ENCODE measurements at places on chromosomes 4 and X.

DNA sequence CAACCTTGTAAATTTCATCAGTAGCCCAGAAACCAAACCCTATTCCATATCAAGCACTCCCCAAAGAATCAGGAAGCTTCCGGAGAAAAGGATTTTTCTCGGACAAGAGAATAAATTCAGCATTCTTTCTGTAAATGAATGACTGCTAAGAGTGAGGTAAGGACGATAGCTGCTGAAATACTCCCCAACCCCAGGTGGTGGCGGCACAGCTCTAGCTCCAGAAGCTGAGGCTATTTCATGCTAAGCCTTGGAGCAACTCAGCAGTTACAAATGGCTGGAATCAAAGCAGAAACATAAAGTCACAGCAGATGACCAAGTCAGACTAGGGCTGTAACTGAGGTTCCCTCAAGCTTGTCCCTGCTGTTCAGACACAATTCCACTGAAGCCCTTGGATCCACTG, 13.9 kb upstream of the PCDH19 start:
- no peak for DNase-seq

GRCh38 chr4:129926936-129927335, 831.0 kb downstream of the C4orf33 start:
- no peak for DNase-seq

- no peak for DNase-seq
Observed at GRCh38 chrX:118729042-118729652, 1.7 kb downstream of the IL13RA1 start.

- DNase-seq, result no peak
Observed at GRCh38 chr4:68906780-68907137, 44.8 kb downstream of the UGT2A3 start.

DNA sequence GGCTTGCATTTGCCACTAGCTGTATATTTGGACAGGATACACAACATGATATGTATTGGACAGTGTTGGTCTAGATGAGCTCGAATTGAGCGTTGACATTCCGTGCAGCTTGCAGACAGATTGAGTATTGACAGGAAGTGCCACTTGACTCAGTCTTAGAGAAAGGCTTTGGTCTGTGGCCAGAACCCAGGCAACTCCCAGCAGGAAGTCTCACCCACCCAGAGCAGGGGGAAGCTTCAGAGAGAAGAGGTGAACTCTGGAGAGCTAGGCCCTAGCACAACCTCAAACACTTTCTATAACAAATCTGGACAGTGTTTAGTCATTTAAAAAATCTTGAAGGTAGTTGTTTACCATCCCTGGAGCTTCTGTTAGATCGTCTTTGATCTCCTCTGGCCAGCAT, 280.5 kb downstream of the FBXW7 start:
- no peak for DNase-seq

- DNase-seq, result no peak
Observed at GRCh38 chr4:122959441-122959840, 37.0 kb upstream of the NUDT6 start.

- DNase-seq, result no peak
Observed at GRCh38 chr4:155759372-155760252, 791 bp downstream of the GUCY1B1 start.

Data from stimulated activated CD8-positive, alpha-beta memory T cell treated with anti-CD3 and anti-CD28 coated beads, Interleukin-15, amount 100 ng/mL, for 4 hours (primary cell).